Uterus (tissue), 4 donors: ENCODE measurements at places on chromosomes 6 and 20. TPM values are rescaled to one million over a fixed set of nuclear protein-coding genes. Genes with fewer than 3 reads are reported as not detected.
A peak's percentile ranks its signal among the peaks of the same experiment; 100 is the strongest.

- DNase-seq: peak; percentile 41
Measured at GRCh38 chr6:107114926-107115694, at the start of gene BEND3. Gene BEND3 (minus strand): TSS chr6:107115515. CDS start chr6:107099285, 16,230 bp downstream.

GRCh38 chr6:116876635-116877611, at the start of gene RFX6:
Gene RFX6 (plus strand): TSS chr6:116877242. CDS start chr6:116877276, 34 bp downstream.
- no peak for DNase-seq

GRCh38 chr20:64177787-64178186, 13.5 kb downstream of the MYT1 start:
- no peak for DNase-seq

DNA sequence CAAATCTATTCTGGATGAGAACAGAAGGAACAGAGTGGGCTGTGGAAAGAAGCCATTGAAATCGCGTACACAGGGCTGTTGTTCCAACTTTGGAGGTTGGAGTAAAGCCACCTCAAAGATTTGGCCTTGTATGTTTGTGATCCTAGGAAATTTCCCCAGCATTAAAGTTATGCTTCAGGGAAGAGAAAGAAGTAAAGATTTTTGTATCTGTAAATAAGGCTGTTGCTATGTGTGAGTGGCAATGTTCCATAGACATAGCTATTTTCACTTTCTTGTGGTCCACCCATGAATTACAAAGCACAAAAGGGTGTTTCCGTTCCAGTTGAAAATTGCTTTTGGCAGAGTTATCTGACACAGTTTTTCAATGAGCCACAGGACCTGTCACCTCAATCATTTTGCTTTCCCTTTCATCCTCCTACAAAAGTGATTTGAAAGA, 321.3 kb downstream of the TFAP2B start:
- DNase-seq: no peak

GRCh38 chr6:1597924-1598323, 11.8 kb upstream of the FOXC1 start:
- no peak for DNase-seq

- no peak for DNase-seq
Measured at GRCh38 chr6:7390226-7390878, 744 bp downstream of the RIOK1 start.

Gene RBBP8NL
- not detected for total RNA-seq

Gene BYSL
- total RNA-seq: 0.51 TPM

Gene KCNQ5
- total RNA-seq: not detected

Gene KIAA1755
- total RNA-seq: 5.3 TPM
